Cardiac atrium fibroblast (primary cell): ENCODE measurements at places on chromosomes 1 and 21. TPM values are rescaled to one million over a fixed set of nuclear protein-coding genes. Genes with fewer than 3 reads are reported as not detected.

The TACSTD2 gene
- total RNA-seq: under 0.01 TPM in 1 of 2 replicates, not detected in the other

The TMPRSS3 gene
- total RNA-seq: not detected in 2 replicates

The NAXE gene
- total RNA-seq: 50.9 and 61.9 TPM in 2 replicates

The ARHGEF16 gene
- total RNA-seq: 0.81 TPM in 1 of 2 replicates, not detected in the other
